ENCODE measurements at places on chromosomes 7 and 10.

- DNase-seq, result no peak
Observed at GRCh38 chr7:2261611-2262010, 19.6 kb downstream of the NUDT1 start.

- peak; percentile 73 for DNase-seq
Observed at GRCh38 chr10:3172081-3172445, 519 bp downstream of the PITRM1 start.

- peak; percentile 74 for DNase-seq
Observed at GRCh38 chr7:2522780-2523433, 3.3 kb downstream of the LFNG start.

GRCh38 chr7:25622695-25623094 lies 394.4 kb upstream of the NPVF start:
- no peak for DNase-seq

DNA sequence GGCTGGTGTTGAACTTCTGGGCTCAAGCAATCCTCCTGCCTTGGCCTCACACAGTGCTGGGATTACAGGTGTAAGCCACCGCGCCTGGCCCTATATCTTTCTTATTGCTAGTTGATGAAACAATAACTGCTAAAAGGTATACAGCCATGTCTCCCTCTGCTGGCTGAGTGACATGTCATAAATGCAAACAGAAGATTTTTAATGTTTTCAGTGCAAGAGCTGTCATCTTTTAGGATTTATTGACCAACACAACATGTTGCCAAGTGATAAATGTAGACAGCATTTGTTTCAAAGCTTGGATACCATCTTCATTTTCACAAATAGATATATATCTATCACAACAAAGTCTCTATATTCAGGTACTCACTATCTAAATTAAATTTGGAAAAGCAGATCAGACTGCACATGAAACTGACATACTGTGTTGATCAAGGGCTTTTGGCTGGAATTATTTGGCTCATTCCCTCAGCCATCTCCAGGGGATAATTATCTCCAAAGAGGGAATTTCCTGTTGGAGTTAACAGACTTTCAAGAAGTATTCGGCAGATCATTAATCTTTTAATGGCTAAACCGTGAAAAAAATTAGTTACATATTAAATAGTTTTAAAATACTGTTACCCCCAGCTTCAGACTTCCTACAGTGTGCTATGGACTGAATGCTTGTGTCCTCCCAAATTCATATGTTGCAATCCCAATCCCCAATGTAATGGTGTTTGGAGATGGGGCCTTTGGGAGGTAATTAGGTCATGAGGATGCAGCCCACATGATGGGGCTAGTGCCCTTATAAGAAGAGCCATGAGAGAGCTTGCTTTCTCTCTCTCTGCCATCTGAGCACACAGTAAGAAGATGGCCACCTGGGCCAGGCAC lies 41.3 kb upstream of the SRPK2 start:
- peak; percentile 59 for DNase-seq

GRCh38 chr7:133071506-133071905 lies 10.4 kb downstream of the CHCHD3 start:
- no peak for DNase-seq

DNA sequence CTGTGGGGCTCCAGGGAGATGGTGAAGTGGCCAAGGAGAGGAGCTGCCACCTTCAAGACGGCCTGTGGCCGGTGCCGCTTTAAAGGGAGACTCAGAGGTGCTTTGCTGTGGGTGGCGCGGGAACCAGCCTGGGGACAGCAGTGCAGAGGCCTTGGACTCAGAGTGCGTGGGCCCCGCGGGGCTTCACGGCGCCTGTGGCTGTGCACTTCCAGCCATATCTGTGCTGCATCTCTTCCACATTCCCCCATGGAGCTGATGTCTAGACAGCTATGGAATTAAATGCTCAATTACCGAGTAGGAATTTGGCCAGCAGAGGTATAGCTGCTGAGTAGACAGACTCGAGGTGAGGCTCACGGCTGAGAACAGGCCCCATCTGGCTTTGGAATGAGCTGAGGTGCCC lies 41.7 kb downstream of the HTRA1 start:
- no peak for DNase-seq

DNA sequence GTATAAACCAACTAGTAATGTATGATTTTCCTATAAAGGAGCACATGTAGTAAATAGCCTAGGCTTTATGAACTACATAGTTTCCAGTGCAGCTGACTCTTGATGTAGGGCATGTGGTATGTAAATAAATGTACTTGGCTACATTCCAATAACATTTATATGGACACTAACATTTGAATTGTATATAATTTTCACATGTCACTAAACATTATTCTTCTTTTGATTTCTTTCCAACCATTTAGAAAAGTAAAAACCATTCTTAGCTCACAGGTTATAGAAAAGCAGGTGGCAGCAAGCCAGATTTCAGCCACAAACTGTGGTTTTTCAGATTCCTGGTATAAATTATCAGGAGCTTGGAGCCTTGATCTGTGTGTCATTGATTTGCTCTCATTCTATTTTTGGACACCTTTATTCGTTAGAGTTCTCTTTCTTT lies 1182.0 kb downstream of the CNTNAP2 start:
- peak; percentile 12 for DNase-seq

- DNase-seq, result peak; percentile 35
Observed at GRCh38 chr7:151509670-151510333, 9.9 kb downstream of the RHEB start.

DNA sequence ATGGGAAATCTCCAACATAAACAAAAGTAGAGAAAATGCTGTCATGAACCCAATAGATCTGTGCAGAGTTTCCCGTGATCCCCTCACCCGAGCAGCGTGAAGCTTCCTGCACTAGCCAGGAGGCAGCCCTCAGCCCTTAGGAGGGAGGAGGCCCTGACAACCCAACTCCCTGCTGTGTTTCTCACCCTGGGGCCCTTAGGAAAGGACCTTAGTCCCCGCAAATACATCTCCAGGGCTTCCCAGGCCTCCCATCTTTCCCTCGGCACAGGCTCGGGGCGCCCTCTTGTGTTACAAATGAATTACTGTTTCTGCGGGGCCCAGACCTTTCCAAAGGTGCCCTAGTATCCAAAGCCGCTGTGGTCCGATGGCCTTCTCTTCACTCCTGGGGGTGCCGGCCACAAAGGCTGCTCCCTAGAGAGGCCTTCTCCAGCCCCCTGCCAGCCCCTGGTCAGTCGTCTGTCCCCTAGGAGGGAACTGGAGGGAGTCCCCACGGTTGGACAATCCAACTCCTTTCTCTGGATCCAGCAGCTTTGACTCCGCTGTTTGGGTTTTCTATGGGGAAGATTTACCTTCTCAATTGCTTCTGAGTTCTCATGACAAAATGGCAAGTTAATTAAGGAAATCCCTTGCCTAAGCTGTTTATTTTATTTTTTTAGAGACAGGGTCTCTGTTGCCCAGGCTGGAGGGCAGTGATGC lies 49.9 kb upstream of the SH2B2 start:
- peak; percentile 57 for DNase-seq

- DNase-seq, result no peak
Observed at GRCh38 chr7:124191030-124191429, 158.2 kb upstream of the TMEM229A start.

GRCh38 chr7:148204639-148205304 lies 385.8 kb upstream of the C7orf33 start:
- no peak for DNase-seq

DNA sequence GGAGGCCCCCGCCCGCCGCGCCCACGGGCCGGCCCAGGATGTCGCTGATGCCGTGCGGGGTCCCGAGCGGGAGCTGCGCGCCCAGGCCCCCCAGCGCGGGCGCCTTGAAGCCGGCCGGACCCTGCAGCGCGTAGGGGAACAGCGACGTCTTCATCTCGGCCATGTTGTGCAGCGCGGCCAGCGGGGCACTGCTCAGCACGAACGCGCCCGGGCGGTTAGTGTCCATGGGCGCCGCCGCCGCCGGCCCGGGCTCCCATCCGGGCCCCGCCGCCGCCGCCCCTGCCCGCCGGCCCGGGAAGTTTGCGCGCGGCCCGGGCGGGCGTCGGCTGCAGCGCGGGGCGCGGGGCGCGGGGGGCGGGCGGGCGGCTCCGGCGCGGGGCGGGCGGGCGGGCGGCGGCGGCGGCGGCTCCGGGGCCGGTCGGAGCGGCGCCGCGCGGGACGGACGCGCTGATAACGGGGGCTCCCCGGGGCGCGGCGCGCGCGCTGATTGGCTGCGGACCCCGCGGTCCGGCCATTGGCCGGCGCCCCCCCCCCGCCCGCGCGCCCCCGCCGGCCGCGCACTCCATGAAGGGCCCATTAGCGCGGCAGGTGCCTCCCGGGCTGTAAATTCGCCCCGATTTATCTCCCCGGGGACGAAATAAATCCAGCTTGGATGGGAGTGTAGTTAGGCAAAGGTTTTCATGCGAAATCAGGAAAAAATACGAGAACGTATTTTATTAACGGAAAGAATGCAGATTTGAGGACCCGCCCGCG lies at the start of gene NKX6-2:
Gene NKX6-2 (minus strand): TSS at position 425 of the 753 bp plus-strand sequence. CDS start 199 bp downstream, at position 226.
- peak; percentile 10 for DNase-seq

- no peak for DNase-seq
Observed at GRCh38 chr10:60979667-60980104, 35.7 kb upstream of the RHOBTB1 start.

- DNase-seq, result no peak
Observed at GRCh38 chr7:105885387-105886111, 9.2 kb upstream of the ATXN7L1 start.

DNA sequence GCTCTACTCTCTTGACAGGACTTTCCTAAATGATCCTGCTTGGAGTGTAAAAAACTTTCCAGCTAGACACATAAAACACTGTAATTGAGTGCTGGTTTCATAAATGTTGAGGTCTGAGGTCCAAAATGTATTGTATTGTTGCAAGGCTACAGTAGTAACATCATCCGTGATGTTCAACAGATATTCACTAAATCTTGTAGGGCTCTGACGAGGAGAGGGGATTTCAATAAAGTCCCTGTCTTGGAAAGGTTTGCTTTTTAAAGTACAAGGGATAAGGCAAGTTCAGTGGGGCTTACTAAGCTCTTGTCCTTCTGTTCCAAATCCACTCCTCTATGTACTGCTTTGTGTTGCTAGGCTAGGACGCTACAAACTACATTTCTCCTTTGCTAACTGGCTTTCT lies 48.9 kb downstream of the FHIP2A start:
- no peak for DNase-seq

DNA sequence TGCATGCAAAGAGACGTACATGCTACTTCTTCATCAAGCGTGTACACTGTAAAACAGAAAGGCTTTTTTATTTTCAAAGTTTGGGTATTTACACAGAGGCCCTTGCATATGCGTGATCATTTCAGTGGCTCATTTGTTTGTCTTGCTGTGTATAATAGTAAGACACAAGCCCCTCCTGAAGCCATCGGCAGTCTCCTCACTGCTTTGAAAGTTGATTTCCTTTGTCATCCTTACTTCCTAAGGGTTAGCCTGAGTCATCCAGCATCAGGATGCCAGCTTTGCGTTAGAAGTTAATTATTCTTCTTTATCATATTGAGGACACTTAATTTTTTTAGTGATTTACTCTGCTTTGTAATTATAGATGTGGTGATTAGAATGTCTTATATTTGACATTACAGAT lies 72.5 kb upstream of the CTBP2 start:
- DNase-seq, result no peak

DNA sequence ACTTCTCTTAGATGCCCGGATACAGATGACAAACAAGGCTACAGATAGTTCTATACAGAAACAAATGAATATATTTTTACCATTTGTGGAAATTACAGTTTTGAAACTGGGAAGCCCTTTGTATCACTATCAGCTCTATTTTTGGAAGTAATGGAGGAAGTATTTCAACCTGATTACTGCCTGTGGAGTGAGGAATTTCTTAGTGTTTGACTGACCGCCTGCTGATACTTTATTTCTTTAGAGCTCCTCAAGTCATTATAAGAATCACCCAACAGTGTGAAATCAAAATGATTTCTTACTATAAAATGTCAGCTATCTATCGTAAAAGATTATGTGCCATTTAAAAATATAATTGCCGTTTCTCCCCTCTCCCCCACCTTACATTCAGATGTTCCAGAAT lies 290.9 kb downstream of the SDK1 start:
- no peak for DNase-seq

GRCh38 chr7:21134631-21135030 lies 293.3 kb upstream of the SP4 start:
- DNase-seq, result no peak

GRCh38 chr7:106772655-106773108 lies 92.4 kb upstream of the PIK3CG start:
- peak; percentile 93 for DNase-seq

DNA sequence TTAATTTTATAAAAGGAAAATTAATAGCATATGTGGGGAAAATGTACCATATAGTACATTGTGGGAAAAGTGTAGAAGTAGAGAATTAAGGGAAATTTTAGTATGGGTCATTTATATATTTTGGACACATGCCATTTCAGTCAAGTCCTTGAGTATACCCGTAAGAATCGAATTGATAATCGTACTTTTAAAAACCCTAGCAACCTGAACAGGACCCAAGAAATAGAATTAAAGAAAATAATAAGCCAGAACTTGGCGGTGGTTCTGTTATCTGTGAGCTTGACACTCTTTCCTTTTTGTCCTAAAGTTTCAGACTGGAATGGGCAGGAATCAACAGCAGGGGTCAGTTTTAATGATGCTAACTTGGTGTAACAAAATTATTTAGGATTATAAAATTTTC lies 221.0 kb downstream of the CDK14 start:
- DNase-seq, result no peak
